ENCODE measurements at places on chromosomes 1 and 21.
A peak's percentile ranks its signal among the peaks of the same experiment; 100 is the strongest.

DNA sequence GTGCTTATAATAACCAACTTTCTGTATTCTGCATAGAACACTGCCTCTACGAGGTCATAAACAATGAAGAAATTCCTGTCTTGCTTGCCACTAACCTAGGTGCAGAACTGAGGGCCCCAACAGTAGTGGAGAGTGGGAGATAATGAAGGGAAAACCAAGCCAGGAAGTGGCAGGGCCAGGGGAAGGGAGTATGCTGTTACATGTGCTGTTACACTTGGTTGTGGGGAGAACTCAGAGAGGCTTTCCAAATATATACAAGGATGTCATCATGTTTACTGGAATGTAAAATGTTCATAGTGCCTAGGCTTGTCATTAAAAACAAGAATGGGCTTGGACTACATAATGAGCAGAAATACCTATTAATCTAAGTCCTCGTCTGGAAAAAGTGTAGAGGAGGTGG lies 31.1 kb downstream of the NHLH2 start:
- DNase-seq, result no peak

DNA sequence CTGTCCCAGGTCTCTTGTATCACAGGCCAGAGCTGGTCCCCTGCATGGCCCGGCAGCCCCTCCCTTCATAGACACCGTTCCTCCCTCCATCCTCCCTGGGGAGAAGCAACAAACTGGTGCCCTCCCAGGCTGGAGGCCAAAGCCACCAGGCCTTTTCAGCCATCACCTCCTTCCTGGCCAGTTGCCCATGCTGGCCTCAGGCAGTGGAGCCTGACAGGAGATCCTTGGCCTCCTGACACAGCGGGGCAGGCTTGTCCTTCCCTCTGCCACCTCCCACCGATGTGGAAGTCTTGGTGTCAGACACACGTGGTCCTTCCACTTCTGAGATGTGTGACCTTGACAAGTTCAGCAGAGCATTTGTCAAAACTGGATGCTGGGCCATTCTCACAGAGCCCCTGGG lies 206.0 kb downstream of the HIVEP3 start:
- no peak for DNase-seq

DNA sequence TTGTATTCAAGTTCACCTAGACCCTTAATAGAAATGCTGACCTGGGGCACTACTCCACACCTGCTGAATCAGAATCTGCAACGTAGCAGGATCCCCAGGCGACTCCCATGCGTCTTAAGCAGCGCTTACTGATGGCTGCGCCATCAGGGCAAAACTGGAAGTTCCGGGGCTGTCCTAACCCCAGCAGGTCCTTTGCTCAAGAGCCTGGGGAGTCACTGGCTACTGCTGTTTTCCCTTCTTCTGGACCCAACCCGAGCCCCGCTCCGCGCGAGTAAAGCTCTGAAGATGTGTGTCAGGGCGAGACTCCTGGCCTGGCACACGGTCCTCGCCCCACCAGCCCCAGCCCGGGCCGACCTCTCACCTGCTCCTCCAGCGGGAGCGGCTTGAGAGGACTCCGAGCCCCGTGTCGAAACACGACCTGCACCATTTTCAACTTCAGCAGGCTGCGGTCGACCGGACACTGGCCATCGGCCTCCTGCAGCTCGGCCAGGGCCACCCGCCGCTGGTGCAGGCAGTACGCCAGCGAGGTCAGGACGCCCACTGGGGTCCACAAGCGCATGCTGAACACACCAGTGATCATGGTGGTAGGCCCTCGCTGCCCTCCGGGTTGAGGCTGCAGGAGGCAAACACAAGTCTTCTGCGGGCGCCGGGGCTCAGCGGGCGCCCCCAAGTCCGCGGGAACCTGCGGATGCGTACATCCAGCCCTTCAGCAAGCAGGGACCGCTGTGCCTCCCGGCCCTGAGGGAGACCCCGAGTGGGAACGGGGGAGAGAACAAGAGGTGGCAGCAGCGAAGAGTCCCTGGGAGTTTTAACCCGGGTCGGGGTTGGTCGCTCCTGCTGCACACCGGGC lies 630 bp downstream of the ACP6 start:
- DNase-seq, result peak; percentile 51

GRCh38 chr1:228218513-228219244 lies 10.8 kb downstream of the OBSCN start:
- no peak for DNase-seq

DNA sequence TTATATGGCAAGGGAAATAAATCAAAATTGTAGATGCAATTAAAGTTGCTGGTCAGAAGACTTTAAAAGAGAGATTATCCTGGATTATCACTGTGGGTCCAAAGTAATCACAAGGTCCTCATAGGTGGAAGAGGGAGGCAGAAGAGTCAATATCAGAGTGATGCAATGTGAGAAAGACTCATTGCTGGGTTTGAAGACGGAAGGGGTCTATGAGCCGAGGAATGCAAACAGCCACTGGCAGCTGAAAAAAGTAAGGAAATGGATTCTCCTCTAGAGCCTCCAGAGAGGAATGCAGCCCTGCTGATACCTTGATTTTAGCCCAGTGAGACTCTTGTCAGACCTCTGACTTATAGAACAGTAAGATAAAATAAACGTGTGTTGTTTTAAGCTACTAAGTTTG lies 59.8 kb upstream of the MUTYH start:
- no peak for DNase-seq

DNA sequence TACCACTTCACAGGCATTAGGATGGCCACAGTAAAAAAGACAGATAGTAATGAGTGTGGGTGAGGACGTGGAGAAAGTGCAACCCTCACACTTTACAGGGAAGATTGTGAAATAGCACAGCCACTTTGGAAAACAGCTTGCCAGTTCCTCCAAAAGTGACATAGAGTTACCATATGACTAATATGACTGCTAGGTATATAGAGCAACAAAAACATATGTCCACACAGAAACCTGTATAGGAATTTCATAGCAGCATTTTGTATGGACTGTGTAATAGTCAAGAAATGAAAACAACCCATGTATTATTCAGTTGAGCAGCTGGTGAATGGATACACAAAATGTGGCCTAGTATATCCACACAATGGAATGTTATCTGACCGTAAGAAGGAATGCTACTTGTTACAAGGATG lies 30.4 kb upstream of the LBR start:
- no peak for DNase-seq

- DNase-seq, result no peak
Observed at GRCh38 chr1:53296117-53296749, 31.6 kb downstream of the LRP8 start.

DNA sequence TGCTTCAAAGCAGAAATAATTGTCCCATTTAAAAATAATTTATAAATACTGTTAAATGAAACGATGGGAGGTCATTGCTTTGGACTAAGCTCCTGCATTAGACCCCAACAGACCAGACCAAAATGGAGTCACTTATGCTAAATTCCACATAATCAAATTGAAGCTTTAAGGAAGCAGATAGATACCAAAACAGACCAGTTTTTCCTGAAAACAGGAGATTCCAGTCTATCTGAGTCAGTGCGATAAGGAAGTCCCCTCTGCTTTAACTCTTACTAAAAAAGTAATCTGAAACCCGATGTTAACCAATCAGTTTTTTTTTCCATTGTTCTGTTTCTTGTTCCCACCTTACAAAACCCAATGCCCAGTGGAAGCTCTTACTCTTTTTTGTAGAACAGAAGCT lies 16.2 kb upstream of the DNASE2B start:
- no peak for DNase-seq

DNA sequence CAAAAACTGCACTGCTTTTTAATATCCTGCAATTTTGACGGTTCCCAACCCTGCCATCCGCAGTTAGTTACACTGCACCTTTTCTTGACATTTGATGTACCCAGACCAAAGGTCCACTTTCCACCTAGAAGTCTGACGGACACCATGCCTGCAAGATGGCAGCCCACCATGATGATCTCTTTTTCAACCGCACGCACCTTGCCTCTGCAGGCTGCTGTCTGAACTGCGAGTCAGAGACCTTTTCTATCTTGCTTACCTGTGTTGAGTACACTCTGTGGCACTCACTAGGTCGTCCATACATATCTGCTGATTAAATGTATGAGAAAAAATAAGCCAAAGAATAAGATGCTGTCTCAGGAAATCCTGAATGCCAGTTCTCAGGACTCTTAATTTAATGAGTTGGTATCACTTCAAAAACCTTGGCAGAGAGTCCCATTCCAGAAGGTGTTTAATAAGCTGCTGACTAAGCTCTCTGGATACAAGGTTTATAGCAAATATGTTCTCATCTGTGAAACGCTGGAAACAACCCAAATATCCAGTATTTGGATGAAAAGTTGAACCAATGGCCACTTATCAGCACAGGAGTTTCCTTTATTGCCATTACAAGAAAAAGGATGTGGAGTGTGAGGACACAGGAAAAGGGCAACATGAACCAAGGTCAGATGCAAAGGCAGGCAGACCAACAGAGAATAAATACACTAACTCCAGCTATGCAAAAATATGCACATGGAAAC lies 37.9 kb downstream of the GNG12 start:
- no peak for DNase-seq

GRCh38 chr1:160548960-160549664 lies 26.1 kb upstream of the SLAMF6 start:
- no peak for DNase-seq

DNA sequence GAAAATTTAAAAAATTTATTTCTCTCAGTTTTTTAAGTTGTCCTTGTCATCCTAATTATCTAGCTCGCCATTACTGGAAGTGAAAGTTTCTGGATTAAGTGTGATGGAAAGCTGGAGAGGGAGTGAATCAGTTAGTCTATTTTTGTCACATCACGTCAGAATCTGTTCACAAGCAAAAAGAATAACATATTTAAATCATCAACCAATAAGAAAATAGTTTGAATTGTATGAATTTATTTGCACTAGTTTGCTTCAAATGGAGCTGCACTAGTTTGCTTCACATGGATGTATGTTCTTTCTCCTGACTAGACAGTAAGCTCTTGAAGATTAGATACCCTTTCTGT lies 22.8 kb downstream of the PHC2 start:
- no peak for DNase-seq

DNA sequence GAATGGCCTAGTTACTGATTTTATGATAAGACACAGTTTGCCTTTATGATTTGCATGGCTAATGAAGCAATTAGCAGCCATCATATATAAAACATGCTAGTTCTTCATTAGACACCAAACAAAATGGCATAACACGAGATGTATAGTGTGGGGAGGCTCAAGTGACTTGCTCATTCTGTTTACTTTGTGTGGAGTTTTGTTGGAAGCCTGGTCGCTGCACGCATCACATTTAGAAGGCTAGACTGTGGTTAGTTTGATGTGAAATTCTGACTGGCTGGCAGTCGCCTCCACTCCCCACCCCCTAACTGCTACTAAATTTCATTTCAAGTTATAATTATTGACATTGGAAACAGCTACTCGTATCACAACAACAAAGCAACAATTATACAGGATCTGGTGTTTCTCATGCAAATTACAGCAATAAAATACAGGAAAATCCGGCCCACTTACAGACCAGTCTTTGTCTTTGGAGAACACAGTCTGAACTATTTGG lies 356.1 kb downstream of the LMO4 start:
- no peak for DNase-seq

GRCh38 chr1:180252638-180253536 lies 22.8 kb downstream of the LHX4 start:
- DNase-seq, result peak; percentile 74

GRCh38 chr1:151825751-151826660 lies 5.6 kb downstream of the RORC start:
- peak; percentile 64 for DNase-seq

DNA sequence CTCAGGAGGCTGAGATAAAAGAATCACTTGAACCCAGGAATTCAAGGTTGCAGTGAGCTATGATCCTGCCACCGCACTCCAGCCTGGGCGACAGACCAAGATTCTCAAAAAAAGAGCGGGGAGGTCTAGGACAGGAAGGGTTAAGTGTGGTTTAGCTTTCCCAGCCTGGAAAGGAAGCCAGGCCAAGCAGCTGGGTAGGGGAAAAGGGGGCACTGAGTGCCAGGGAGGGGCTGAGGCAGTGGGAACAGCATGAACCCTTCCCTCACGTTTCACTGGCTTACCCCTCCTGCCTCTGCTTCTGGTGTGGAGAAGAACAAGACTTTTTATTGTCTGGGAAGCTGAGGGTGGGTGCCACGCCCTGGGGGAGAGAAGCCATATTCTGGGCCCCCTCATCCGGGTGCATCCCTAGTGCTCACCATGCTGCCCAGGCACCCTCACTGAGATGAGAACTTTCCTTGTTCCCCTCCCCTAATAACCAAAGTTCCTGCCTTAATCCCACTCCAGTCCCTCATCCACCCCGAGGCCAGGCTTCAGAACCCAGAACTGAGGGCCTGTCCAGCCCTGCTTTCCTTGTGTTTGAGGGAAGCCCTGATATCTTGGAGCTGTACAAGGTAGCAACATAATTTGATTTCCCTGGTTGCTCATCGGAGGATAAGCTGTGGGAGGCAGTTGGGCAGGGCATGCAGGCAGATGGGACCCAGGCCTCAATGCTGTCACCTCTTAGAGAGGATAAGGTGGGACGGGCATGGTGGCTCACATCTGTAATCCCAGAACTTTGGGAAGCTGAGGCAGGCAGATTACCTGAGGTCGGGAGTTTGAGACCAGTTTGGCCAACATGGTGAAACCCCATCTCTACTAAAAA lies 2.0 kb upstream of the LMNA start:
- no peak for DNase-seq

GRCh38 chr1:193181536-193181935 lies 4.9 kb downstream of the B3GALT2 start:
- no peak for DNase-seq

GRCh38 chr1:16385659-16386453 lies 18.8 kb downstream of the SZRD1 start:
- DNase-seq, result no peak

DNA sequence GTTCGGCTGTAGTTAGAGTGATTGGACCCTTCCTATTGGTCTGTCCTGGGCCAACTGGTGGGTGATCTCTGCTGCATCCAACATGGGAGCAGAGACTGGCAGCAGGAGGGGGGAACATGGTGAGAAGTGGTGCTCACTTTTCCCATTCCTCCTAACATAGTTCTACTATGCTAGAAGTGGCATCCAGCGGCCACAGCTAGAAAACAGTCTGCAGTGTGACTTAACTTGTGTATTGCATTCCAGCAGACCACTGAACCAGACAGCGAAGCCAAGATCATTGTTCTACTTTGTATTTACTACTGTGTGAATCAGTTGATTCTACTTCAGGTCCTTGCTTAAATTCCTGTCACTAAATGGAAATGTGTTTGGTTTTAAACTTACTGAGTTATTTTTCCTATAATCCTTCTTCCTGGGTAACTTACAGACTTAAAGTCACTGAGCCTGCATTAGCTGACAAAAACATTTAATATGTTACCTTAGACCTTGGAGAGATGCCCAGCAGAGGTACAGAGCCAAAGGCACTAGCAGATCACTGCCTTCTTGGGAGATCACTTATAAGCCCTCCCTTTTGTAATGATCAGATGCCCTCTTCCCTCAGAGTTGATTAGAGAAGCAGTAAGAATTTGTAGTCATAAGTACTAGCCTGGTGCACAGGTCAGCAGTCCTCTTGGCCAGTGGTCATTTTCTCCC lies 8.2 kb downstream of the FABP3 start:
- DNase-seq, result no peak

- DNase-seq, result no peak
Observed at GRCh38 chr1:152072311-152072710, 16.6 kb downstream of the TCHHL1 start.
